Activated naive CD8-positive, alpha-beta T cell treated with anti-CD3 and anti-CD28 coated beads, Interleukin-2, amount 50 U/mL, for 24 hours (primary cell): ENCODE measurements at places on chromosomes 7 and 10.
A peak's percentile ranks its signal among the peaks of the same experiment; 100 is the strongest.

- no peak for DNase-seq
Observed at GRCh38 chr10:13206546-13207443, 27.4 kb downstream of the UCMA start.

DNA sequence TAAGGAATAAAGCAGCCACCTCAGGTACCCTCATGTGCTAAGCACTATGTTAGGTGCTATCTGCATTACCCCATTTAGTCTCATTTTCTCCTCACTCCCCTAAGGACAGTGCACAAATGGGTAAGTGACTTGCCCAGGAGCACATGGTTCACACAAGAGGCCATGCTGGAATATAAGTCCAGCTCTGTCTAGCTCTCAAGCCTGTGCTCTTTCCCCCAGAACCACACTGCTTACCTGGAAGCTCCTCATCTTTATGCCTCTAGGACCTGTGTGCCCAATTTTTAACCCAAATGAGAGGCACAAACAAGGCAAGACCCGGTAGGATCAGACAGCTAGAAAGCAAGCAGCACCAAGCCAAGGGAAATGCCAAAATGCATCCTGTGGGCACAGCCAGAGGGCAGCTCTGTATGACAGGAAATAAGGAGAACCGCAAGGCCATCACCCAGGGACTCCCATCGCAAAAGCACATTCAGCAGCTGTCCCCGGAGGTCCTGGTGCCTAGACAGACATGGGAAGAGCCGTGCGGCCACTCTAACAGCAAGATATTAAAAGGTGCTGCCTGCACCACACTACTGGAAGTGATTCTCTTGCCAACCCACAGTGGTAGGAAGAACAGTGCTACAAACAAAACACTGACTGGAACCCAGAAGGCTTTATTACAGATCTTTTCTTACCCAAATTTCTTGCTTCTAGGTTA lies 88.1 kb downstream of the GSAP start:
- DNase-seq: peak; percentile 37

DNA sequence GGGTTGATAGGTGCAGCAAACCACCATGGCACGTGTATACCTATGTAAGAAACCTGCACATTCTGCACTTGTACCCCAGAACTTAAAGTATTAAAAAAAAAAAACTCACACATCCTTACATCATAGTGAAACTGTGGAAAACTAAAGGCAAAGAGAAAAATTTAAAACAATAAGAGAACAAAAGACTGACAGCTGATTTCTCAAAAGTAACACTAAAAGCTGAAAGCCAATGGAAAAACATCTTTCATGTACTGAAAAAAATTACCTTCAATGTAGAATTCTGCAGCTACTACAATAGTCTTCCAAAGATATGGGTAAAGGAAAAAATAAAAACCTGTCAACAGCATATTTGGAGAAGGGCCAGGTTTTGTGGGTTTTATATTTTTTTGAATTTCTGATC lies 729.1 kb upstream of the NRP1 start:
- DNase-seq: no peak

GRCh38 chr7:158741294-158741666 lies 36.7 kb upstream of the NCAPG2 start:
- no peak for DNase-seq

DNA sequence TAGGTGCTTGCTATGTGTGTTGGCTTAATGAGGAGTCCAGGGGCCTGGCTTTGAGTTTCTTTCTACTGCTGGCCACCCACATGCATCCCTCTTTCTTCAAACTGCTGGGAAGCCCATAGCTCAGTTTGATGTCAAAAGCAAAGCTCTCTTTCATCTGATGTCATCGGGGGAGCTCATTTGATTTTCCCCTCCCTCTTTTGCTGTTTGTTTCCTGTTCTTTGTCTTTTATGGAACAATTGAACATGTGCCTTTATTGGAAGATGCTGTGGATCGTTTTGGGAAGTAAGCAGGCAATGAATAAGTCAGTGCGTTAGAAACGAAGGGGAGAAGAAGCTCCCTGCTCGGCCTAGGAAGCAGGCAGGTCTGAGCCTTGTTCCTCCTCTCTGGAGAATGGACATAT lies 140.7 kb downstream of the GRK5 start:
- no peak for DNase-seq

GRCh38 chr7:134714470-134715205 lies 64.8 kb upstream of the CALD1 start:
- DNase-seq: no peak

DNA sequence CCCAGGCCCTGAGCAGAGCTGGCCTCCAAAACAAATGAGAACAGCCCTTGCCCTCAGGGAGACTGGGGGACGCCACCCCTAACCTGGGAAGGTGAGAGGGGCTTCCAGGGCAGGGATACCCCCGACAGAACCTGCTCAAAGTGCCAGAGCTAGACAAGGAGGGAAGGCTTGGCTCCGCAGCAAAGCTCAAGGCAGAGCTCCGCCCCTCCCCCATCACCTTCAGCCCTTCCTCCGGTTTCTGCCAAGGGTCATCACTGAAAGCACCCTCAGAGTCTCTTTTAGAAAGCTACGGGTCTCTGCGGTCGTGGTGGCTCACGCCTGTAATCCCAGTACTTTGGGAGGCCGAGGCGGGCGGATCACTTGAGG lies 73.4 kb upstream of the CUX1 start:
- DNase-seq: no peak

- DNase-seq: no peak
Observed at GRCh38 chr7:99128076-99128950, 15.6 kb downstream of the SMURF1 start.

DNA sequence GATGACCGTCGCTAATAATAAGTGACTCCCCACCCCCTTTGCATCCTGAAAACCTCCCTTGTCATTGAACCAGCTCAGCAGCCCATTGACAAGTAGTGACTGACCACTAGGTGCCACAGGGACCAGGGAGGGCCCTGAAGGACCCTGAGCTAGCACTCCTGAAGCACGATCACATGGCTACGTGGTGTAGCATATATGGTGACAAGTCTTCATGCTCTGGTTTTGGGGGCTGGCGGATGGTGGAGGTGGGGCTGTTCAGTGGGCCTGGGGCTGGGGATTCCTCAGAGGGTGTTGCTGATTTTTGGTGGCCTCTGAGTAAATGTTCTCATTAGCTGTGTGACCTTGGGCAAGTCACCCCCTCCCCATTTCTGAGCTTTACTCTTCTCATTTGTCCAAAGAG lies 4.7 kb downstream of the ADAMTS14 start:
- no peak for DNase-seq

DNA sequence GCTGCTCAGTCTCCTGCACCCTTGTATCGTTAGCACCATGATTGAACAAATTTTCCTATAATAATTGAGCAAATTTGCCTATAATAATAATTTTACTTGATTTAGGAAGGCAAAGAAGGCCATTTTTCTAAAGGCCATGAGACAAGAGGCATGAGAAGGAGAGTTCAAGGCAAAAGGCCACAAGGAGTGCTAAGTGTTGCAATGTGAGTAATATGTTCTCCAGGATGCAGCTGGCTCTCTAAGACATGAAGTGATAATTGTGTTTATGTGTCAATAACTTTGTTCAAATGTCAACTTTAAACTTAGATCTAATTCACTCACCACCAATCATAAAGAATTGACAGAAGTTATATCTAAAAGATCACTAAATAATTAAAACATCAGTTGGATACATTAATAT lies 53.8 kb downstream of the SGCE start:
- DNase-seq: no peak

DNA sequence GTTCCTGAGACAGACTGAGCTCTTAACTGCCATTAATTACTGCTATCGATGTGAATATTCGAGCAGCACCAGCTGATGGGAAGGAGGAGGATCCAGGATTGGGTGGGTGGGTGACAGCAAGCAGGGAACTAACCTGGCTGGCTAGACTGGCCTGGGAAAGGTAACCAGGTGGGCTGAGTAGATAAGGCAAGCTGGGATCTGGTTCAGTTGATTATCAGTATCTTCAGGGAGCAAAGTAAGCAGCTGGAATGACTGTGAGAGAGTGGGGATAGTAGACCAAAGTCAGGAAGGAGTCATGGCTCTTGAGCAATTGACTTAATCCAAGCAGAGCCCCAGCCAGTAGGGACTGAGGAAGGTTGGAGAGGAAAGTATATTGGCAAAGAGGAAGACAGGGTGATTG lies 46.9 kb upstream of the KMT2E start:
- no peak for DNase-seq

DNA sequence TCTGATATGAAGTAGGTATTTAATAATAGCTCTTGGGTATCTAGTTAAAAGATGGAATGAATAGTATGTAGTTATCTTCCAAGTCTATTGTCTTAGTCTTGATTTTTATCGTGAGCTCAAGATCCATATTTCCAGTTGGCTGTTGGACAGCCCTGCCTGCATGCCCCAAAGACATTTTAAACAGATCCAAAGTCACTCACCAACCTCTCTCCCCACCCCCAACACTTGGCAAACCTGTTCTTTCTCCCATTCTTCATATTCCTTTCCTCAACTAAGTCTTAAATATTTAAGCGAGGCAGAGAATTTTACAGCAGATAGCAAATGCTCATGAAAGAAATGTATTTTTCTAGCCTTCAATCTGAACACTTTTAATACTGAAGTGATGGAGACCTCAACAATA lies 80.7 kb upstream of the PALS2 start:
- DNase-seq: no peak

- DNase-seq: no peak
Observed at GRCh38 chr7:32390210-32390609, 100.0 kb downstream of the LSM5 start.

DNA sequence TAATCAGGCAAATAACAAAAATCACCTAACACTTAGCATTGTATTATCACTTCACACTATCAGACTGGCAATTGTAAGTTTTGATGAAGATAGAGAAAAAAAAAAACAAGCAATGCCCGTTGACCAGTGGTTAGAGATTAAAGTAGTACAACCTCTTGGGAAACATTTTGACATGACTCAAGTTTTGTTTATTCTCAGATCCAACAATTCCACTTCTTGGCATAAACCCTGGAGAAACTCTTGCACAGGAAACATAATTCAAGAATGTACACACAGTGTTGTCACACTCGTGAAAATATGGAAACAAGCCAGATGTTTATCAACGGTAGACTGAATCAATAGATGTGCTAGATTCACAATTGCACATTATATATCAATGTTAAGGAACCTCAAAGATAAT lies 37.2 kb downstream of the FRMD4A start:
- no peak for DNase-seq
